Adipocyte (in vitro differentiated cells): ENCODE measurements at places on chromosomes 13 and 19.

GRCh38 chr19:10998666-10999065, 37.8 kb downstream of the SMARCA4 start:
- no peak for DNase-seq

GRCh38 chr19:9075064-9075949, 11.6 kb upstream of the OR1M1 start:
- DNase-seq = peak; percentile 65

- no peak for DNase-seq
These were observed 103.7 kb upstream of the EDNRB start for GRCh38 chr13:78022164-78022877.

GRCh38 chr13:30840515-30840914, 65.6 kb upstream of the MEDAG start:
- no peak for DNase-seq

GRCh38 chr13:86877441-86877840, 793.7 kb upstream of the SLITRK5 start:
- no peak for DNase-seq

DNA sequence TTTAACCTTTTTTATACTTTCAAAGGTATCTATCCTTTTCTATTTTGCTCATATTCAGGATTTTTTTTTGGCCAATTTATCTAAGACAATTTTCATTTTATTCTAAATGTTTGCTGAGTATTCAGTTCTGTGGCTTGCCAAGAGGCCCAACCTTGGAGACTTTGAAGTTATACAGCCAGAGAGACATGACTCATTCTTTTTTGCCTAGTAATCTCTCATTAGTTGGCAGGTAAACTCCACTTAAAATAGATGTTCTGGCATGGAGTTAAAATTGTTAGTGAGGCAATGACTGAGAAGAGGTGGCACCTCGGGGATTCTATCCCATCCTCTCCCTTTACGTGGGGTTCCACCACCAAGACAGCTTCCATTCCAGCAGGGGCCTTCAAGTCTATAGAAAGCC, 213.8 kb downstream of the KCTD12 start:
- DNase-seq = peak; percentile 24

DNA sequence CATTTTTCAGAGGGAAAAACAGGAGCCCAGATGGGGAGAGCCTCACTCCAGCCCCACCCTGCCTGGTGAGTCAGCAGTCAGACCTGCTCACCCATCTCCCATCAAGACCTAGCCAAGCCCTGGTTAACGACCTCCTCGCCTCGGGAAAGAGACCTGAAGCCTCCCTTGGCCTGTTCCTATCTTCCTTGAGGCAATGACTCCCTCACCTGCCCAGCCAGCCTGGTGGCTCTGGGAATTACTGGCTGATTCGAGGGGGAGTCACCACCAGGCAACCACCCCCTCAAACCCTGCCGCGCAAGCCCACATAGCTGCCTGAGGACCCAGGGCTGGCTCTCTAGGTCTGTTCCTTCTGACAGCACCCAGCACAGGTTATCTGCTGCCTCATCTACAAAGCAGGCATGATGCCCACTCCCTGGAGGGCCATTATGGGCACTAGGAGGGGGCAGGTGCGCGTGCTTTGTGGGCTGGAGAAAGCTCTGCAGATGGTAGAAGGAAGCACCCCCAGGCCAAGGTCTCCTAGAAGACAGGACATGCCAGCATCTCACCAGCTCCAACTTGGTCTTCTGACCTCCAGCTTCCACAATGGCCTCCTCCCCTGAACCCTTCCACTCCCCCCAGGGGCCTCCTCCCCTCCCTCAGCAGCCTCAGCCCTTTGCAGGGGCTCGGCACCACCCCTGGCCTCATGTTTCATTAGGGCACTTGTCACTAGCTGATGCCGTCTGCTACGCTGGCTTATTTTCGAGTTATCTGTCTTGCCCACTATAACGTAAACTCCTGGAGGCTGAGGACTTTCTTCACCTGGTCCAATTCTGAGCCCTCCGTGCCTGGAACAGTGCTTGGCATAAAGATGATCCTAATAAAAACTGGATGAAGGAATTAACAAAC, 10.4 kb downstream of the DEDD2 start:
- DNase-seq = peak; percentile 7

DNA sequence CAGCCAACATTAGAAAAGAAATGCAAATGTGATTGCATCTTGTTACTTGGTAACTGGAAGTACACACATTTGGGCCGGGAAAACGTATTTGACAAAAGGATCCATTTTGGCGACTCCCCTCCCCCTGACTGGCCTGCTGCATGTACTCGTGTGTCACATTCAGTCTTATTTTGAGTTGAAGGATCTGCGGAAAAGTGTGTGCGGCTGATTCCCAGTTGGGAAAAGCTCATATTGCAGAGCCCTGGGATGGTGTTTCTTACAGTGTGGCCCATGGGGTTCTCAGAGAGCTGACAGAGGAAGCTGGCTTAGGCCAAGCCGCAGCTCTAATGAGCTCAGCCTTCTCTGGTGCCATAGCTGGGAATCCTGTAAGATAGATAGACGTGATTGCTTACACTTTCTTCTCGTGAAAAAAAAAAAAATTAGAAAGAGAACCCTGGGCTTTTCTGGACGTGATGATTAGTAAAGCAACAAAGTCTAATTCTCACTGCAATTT, 170.3 kb upstream of the ARGLU1 start:
- no peak for DNase-seq

DNA sequence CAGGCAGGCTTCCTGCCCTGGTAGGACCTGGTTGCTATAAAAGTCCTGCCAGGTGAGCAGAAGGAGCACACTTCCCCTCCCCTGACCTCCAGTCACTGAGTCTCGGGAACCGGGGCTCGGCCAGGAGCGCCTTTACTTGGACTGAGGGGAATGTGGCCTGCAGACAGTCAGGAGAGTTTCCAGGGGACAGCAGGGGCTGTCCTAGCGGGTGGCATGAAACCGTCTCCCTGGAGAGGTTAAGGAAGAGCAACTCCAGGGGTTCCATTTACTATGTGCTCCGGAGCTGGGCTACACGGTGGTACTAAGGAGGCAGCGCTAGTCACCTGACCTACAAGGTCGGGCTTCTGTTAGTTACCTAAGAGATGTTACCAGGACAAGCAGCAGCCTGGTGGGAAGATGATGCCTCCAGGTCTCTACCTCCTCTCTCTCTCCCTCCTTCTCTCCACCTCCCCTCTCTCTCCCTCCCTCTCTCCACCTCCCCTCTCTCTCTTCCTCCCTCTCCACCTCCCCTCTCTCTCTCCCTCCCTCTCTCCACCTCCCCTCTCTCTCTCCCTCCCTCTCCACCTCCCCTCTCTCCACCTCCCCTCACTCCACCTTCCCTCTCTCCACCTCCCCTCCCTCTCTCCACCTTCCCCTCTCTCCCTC, 4.1 kb upstream of the CNOT3 start:
- DNase-seq = no peak

DNA sequence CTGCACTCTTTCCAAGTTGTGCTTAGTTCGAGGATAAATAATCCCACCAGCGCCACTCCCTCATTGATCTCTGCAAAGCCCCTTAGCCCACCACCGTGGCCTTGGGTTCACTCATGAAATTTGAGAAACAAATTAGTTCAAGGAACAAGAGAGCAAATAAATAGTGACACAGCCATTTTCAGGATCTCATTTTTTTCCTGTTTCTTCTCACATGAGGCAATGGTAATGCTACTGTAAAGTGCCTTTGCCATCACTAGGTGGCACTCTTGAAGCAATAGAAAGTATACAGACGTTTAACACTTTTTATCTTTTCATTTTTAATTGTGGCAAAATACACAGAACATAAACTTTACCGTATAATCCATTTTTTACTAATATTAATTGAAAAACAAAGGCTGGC, 76.8 kb upstream of the ZNF835 start:
- peak; percentile 36 for DNase-seq

DNA sequence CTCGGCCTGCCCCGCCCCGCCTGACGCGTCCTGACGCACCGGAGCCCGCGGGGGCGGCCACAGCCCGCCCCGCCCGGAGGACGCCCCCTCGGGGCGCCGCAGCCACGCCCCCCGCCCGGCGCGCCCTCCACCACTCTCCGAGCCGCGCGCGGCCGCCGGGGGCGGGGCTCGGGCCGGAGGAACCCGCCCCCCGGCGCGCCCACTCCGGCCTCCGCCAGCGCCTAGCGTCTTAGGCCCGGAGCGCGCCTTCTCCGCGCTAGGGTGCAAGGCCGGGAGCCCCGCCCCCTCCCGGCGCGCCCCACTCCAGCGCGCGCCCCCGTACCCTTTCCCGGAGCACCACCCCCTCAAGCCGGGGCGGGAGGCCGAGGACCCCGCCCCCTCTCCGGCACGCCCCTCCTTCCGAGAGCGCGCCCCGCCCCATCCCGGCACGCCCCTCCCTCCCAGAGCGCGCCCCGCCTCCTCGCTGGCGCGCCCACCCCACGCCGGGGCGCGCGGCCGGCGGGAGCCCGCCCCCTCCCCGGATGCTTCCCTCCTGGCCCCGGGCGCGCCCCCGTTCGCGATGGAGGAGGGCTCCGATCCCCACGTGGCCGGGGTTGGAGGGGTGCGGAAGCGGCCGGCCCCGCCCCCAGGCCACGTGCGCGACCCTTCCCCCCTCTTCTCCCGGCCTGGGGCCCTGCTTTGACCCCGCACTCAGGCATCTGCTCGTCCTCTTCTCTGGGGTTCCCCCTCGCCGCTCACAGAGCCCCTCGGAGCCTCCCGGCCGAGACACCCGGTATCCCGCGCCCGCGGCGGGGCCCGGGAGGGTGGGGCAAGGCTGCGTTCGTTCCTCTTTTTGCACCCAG, 480 bp upstream of the KLF16 start:
- DNase-seq = peak; percentile 97
